Subcutaneous preadipocyte (primary cell): ENCODE measurements at places on chromosomes 4 and X. TPM values are rescaled to one million over a fixed set of nuclear protein-coding genes. Genes with fewer than 3 reads are reported as not detected.

Gene ZFP42
- total RNA-seq = 0.37 and 0.59 TPM in 2 replicates

Gene P2RY8
- not detected in 2 replicates for total RNA-seq

Gene TMEM271
- total RNA-seq = not detected in 2 replicates

Gene RRH
- not detected in 2 replicates for total RNA-seq

Gene PRR32
- not detected in 2 replicates for total RNA-seq

Gene KCNIP4
- total RNA-seq = not detected in 2 replicates

Gene CT45A1
- not detected in 2 replicates for total RNA-seq

Gene PRKG2
- 2.2 and 2.9 TPM in 2 replicates for total RNA-seq

Gene OCIAD2
- 2.2 and 2.9 TPM in 2 replicates for total RNA-seq

Gene SATL1
- not detected in 2 replicates for total RNA-seq

Gene RAB9B
- total RNA-seq = 0.20 and 0.37 TPM in 2 replicates

Gene ZCCHC18
- 0.37 TPM in 1 of 2 replicates, not detected in the other for total RNA-seq

Gene POLN
- total RNA-seq = 2.2 and 3.5 TPM in 2 replicates

Gene FBXW7
- 47.8 and 51.0 TPM in 2 replicates for total RNA-seq

Gene MAMLD1
- total RNA-seq = 0.73 and 2.3 TPM in 2 replicates
